ENCODE measurements at places on chromosomes 5 and 9.

DNA sequence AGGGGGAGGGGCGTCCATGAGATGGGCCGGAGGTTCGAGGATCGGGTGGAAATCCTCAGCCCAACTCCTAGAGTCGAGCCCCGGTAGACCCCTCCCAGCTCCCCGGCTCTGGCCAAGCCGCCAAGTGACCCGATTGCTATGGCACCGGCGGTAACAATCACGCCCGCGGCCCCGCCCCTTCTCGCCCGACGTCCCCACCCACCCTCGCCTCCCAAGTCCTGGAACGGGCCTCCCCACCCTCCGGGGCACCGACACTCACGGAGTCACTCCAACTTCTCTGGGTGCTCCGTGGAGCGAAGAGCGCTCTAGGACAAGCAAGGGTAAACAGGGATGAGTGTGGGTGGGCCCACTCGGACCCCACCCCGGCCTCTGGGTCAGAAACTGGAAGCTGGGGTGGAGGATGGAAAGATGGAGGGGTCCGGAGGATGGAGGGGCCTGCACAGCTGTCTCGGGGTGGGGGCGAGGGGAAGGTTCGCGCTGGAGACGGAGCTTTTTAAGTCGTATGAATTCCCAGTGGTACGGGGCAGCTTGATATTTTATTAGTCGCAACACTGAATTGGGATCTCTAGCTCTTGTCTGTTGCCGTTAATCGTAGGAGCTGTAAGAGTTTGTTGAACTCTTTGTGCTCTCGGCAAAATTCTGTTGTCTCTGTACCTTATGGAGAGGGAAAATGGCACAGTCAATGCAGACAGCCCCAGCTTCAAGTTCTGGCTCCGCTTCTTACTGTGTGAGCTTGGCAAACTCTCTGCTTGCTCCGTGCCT, at the start of gene SPACA9:
TSS of gene SPACA9 (plus strand) at position 204 of the 762 bp plus-strand sequence. CDS start 5,050 bp downstream, outside the sequence.
- peak; percentile 13 for DNase-seq

DNA sequence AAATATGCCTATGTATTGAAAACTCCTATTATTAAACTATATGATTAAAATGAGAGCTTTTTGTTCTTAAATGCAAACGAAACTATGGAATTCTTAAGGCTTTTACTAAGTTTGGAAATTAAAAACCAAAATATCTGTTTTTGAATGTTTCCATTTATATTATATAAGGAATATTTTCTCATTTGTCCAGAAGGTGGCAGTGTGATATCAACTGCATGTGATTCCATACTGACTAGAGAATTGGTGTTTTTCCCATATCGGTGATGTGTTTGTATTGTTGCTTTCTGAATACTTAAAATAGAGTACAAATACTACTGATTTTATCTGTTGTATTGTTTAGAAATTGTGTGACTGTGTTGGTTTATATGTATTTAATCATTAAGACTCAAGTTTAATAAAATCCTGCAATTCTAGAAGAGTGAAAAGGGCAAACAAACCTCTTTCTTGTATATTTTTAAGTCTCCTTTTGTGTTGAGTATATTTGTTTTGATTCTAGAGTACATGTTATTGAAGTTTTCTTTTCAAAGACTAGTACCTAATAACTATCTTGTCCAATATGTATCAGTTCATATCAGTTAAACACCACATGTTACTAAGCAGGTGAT, 320.8 kb downstream of the CCDC171 start:
- peak; percentile 49 for DNase-seq

DNA sequence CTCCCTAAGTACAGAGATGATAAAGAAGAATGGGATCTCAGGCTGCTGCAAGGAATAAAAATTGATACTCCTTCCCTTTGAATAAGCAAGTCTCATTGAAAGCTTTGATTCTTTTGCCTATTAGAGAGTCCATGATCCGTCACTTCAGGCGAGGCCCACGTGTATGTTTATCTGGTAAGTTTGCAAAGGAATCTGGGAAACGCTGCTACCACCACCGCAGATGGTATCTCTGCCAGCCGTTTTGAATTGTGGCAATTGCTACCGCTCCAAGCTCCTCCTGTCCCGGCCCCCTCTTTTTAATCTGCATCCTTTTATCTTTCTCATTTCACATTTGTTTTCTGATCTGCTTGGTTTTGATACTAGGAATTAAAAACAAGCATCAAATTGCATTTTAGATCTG, 42.9 kb upstream of the GRIA1 start:
- DNase-seq: no peak

DNA sequence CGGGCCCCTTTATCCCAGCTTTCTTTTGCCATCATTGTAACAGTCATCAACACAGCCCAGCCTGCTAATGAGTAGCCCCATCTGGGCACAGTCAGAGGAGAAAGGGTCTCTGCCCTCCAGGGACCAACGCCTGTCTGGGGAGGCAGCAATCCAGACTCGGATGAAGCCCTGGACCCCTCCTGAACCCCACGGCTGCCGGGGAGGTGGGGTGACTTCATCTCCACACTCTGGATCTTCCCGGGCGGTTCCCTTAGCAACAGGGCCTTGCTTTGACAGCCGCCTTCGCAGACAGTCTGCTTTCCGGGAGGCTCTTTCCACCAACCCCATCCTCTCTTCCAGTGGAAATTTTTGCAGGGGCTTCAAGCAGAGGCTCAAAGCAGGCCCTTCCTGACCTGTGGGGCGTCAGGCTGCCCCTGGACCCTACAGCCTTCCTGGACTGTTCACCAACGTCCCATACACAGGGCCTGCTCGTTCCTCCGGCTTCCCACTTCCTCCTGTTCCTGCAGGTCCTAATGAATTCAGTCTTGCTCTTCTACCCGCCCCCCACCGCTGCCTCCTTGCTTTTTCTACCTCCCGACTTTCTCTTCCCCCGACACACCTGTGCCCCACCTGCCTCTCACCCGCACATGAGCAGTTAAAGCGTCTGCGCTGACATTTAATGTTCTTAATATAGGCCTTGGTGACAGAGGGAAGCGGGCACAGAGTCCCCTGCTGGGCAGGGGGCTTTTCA, 161.7 kb upstream of the MVB12B start:
- no peak for DNase-seq

DNA sequence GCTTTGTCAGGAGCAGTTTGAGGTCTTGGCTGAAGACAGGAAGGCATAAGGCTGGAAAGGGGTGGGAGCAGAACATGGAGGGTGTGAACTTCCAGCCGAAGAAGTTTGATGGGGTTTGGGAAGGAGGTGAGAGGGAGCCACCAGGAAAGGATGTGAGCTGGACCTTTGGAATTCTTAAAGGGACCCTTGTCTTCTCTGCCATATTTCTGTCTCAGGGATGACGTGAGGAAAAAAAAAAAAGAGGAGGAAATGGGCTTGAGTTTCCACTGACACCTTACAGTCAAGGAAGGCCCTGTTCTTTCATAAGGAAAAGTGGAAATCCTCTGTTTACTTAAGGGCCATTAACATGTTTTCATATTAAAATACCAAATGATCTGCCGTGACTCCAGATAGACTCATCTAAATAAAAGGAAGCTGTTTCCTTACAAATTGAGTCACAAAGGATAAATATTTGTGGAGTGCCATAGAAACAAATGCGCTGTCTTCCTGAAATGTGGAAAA, 132.1 kb downstream of the PALM2AKAP2 start:
- DNase-seq: no peak

GRCh38 chr5:142900927-142901326, 130.8 kb downstream of the ARHGAP26 start:
- DNase-seq: no peak

DNA sequence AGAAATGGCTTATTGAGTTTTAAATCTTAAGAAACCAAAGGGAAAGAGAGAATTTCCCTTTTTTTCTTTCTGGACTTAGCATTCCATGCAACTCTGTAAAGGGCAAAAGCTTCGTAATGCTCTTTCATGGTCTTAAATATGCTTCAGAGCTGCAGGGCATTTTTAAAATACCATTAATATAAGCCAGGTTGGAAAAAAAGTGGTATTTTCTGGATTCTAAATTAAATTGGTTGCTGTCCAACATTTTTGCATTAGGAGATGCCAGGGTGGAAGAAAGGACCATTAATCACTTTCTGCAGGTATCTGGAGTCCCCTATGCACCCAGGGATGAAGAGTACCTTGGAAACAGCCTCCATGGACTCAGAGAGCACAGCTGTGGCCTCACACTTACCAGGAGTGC, 215.1 kb upstream of the DAPK1 start:
- no peak for DNase-seq

DNA sequence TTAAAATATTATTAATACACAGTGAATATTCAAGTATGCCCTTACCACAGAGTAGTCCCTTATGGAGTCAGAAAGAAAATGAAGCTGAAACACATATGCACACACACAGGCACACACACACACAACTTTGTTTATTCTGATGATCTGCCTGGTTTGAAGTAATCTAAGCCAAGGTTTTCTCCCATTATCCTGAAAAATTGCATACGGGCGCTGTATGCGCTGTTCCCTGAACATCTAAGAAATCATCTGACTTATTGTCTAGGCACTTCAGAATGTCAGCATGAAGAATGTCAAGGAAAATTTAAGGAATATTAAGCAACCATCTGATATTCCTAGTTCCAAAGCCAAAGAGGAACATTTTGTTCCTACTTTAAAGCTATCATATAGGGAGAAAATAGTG, 147.1 kb upstream of the SLC30A5 start:
- no peak for DNase-seq
